ENCODE measurements at places on chromosomes 2 and 18.

- DNase-seq = no peak
Measured at GRCh38 chr18:73752546-73752945, 395.1 kb downstream of the FBXO15 start.

DNA sequence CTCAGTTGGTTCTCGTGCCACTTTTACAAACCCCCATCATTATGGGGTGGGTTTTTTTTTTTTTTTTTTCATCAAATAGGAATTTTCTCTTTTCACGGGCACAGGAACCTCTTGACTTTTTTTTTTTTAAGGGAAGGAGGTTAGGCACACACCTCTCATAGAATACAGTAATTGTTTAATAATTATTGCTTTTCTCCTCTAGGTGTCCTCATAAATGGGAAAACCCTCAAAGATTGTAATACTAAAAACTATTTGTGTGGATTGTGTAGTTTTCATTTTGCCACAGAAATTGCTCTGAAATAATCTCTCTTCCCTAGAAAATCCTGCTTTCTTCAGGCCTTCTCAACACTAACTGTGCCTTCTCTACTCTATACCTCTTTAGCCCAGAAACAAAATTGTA, 147.3 kb downstream of the GREB1L start:
- no peak for DNase-seq

DNA sequence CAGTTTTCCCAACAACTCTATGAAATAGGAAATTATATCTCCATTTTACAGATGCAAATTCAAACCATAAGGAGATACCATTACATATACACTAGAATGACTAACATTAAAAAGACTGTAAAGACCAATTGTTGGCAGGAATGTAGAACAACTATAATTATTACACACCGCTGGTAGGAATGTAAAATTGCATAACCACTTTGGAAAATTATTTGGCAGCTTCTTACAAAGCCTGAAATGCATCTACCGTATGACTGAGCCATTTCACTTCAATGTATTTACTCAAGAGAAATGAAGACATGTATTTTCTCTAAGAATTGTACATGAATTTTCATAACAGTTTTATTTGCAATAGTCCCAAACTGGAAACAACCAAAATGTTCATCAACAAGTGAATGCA, 189.1 kb upstream of the BCL2L11 start:
- no peak for DNase-seq

GRCh38 chr2:160431441-160431840, 62.2 kb downstream of the RBMS1 start:
- no peak for DNase-seq

DNA sequence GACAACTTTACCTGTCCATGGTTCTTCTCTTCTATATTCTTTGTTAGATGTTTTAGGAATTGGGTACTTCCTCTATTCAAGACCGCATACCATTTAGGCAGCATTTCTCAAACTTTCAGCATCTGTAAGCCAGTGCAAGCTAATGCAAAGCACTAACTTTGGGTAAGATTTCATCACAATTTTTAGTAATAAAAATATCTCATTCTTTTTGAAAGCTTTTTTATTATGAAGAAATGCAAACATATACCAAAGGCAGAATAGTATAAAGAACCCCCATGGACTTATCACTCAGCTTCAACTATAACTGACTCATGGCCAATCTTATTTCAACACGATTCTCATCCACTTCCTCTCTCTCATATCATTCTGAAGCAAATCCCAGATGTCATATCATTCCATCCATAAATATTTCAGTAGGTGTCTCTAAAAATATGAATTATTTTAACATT, 32.9 kb downstream of the INO80C start:
- no peak for DNase-seq

- no peak for DNase-seq
Measured at GRCh38 chr2:47897883-47898731, 8.2 kb downstream of the FBXO11 start.

DNA sequence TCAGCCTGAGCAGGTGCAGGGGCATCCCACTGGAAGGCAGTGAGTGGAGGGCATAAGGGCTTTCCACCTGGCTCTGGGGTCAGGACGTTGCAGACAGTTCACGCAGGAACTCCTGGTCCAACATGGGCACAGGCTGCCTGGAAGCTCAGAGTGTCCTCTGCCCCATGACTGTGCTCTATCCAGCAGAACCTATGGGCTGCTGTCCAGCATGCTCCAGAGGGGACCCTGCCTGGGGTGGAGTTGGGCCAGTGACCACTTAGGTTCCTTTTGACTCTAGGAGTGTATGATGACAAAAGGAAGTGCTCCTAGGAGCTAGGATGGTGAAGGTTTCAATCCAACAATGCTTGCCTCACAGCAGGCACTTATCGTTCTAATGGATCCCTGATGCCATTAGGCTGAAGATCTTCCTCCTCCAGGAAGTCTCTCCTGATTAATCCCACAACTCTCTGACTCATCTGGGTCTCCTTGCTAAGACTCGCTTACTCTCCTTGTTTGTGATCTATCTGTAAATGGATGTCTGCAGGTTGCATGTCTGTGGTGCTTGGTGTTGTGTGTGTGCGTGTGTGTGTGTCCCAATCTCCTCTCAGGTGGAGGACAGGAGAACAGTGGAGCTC, 224.0 kb downstream of the CELF4 start:
- DNase-seq = no peak

DNA sequence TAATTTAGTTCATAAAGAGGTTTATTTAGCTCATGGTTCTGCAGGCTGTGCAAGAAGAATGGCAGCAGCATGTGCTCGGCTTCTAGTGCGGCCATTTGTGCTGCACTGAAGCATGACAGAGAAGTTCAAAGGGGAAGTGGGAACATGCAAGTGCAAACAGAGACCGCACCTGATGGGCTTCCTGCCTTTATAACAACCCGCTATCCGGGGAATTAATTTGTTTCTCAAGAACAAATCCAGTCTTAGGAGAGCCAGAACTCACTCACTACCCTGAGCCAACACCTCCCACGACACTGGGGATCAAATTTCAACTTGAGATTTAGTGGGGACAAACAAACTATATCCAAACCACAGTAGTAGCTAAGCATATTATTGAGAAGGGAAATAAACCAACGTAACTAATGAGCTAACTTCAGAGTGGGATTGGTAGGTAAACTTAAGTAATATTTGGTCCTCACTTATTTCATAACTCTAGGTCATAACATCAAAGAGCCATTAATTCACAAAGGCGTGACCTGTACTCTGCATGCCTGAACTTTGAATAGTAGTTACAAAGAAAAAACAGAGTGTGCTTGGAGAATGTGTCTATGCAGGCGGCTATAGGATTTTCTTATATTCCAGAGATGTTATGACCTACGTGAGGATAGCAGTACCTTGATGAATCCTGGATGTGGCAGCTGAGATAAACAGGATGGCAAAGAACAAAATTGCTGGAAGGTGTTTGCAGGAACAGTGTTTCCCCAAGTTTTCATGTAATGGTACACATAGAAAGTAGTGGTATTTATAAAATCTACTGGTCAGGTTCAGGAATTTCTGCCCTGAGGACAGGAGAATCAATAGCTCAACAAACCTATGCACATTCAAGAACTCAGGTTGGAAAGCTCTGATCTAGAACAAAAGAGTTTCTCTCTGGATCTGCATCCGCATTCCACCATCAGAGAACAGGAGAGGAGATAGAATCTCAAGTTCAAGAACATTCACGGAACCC, 845.9 kb upstream of the ID2 start:
- no peak for DNase-seq

GRCh38 chr18:45688833-45689232, 35.1 kb upstream of the SLC14A1 start:
- no peak for DNase-seq

DNA sequence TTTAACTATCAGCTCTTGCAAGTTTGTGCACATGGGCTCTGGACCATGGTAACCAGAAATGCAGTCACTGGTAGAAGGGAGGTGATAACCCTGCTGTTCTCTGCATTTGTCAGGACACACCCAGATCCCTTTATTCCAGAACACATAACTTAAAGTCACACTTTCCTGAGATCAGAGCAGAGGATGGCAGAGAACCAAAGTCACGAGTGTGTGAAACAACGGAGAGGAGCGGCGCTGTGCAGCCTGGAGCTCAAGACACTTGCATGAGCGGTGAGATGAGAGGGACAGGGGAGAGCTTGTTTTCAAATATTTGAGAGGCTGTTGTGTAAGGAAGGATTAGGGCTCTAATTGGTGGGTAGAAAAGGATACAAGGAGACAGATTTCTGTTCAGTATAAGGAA, 43.3 kb upstream of the AAK1 start:
- no peak for DNase-seq

DNA sequence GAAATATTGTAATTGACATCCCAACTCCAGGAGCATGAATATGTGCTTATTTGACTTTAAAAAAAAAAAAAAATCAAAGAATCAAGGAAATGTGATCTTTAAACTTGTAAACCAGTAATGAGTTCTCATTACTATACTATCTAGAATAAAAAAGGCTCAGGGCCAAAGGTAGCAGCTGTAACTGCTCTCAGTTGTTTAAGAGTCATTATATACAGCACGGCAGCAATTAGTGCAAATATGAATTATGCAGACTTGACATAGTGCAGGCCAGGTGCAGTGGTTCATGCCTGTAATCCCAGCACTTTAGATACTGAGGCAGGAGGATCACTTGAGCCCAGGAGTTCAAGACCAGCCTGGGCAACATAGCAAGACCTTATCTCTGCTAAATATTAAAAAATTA, 125.7 kb upstream of the TTC39C start:
- DNase-seq = no peak

DNA sequence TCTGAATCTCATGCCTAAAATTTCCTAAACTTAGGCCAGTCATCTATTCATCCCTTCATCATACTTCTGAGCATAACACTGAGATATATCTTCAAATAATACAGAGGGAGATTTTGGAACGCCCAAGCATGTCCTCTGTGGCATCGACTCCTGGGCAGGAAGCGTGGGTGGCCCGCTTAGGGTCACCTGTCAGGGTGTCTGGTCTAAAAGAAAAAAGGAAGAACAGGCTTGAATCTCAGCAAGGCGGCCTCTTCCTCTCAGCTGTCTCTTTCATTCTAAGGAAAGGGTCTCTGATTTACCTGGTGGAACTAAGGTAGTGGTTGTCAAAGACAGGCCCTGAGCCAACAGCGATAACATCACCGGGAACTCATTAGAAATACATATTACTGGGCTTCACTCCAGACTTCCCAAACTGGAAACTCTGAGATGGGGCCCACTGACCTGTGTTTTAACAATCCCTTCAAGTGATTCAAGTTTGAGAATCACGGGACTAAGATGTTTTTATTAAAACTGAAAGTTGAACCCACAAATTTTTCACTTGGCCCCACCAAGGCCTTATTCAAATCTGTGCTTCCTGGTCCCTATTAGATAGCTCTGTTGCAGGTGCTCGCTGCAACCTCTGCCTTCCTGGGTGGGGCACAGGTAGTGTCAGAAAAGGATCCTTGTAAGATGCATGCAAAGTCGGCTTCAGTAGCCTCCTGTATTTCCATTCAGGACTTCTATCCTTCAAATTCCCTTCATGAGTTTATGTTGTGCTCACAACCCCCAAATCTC, 162.3 kb upstream of the CCDC68 start:
- no peak for DNase-seq

DNA sequence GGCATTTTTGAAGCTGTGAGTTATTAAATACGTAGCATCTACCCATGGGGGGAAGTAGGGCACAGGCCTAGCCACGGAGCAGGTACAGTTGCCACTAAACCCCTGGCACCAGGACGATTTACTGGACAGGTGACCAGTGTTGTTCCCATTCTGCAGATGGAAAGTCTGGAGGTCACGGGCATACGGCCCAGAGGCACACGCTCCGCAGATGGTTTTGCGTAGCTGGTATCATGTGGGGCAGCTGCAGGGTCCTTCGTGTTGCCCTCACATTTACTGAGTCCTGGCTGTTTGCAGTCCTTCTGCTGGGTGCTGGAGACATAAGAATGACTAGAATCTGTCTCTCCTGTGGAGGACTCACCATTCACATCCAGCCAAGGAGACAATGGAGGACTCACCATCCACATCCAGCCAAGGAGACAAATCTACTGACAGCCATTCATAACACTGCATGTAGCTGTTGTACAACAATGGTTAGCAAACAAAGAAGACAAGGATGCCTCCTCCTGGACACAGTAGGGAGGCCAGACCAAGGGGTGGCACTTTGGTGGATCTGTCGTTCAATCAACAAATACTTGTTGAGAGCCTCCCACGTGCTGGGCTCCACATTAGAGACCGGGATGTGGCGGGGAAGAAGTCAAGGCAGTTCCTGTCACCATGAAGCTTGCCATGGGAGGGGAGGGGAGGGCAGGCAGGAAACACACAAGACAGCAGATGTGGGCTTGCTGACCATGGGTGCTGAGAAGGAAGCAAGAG, 24.9 kb downstream of the TWIST2 start:
- DNase-seq = no peak

DNA sequence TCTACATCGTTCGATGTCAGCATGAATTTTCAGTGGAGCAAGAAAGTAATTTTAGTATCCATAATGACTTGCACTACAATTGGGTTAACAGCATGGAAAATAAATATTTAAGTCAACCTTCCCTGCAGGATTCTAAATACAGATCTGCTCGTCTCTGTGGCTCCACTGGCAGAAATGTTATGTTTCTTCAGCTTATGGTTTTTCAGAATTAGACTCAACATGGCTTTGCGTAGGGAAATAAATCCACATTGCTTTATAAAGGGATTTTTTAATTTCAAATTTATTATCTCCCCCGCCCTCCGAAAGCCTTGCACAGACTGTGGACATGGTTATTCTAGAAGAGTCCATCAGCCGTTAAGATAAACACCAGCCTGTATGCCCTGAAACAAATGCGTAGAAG, 18.2 kb downstream of the TNFRSF11A start:
- no peak for DNase-seq

GRCh38 chr2:173231042-173231441, 123.6 kb upstream of the CDCA7 start:
- DNase-seq = no peak

DNA sequence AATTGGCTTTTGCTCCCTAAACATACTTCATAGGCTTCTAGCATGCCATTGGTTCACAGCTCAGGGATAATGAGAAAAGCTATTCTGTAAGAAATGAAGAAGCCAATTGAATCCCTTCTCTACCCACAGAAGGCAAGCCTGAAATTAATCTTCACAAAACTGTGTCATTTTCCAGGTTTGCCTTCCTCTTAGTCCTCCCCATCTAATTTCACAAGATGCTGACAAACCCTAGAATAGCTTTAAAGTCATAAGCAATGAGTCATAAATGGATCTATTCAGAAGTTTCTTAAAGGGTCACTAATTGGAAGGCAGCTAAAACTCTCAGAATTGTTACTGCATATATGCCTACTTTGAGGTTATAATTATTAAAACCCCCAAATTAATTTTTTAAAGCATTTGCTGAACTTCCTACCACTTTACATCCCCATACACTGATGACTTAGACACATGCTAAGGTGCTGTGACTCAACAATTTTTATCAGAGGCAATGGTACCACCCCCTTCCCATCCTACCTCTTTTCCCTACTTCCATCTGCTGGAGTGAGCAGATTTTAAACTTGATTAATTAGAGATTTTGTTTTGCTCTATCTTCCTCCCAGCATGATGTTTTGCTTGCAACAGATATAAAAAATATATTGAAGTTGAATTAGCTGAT, 51.3 kb upstream of the NABP1 start:
- no peak for DNase-seq

- DNase-seq = no peak
Measured at GRCh38 chr18:5294113-5294456, 1.4 kb downstream of the ZBTB14 start.

All from Panc1 (cell line).